ENCODE measurements at places on chromosomes 13 and 19. TPM values are rescaled to one million over a fixed set of nuclear protein-coding genes. Genes with fewer than 3 reads are reported as not detected.

- no peak overlapping the region for H3K27ac ChIP-seq
- no peak for DNase-seq
- H3K27me3 ChIP-seq: no peaks in the 10 kb centered on the region
- no peak overlapping the region for H3K4me3 ChIP-seq
- no peaks in the 10 kb centered on the region for H3K36me3 ChIP-seq
- no peaks in the 10 kb centered on the region for H3K4me1 ChIP-seq
These were observed 27.9 kb downstream of the FLT1 start for GRCh38 chr13:28467034-28467433.

DNA sequence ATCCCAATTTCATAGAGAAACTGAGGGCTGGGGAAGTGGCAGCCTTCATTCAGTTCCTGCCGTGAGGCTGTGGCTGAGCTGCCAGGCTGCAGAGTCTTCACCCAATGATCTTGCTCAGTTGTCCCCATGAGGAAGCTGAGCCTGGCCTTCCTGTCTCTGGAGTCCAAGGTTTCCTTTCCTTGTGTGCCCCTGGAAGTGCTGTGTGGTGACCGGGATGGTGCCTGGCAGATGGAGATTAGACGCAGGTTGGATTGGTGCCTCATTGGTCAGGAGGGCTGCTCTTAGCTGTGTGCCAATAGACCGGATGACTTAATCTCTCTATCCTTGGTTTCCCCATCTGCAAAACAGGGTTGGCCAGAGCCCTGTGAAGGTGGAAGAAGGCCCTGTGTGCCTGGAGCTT lies 24.6 kb downstream of the DNM2 start:
- H3K27ac ChIP-seq: no peak overlapping the region
- no peaks in the 10 kb centered on the region for H3K27me3 ChIP-seq
- DNase-seq: no peak

- no peak overlapping the region for H3K4me3 ChIP-seq
- H3K27me3 ChIP-seq: no peaks in the 10 kb centered on the region
- no peak for DNase-seq
These were observed 59.0 kb upstream of the ZNF726 start for GRCh38 chr19:23855676-23856075.

DNA sequence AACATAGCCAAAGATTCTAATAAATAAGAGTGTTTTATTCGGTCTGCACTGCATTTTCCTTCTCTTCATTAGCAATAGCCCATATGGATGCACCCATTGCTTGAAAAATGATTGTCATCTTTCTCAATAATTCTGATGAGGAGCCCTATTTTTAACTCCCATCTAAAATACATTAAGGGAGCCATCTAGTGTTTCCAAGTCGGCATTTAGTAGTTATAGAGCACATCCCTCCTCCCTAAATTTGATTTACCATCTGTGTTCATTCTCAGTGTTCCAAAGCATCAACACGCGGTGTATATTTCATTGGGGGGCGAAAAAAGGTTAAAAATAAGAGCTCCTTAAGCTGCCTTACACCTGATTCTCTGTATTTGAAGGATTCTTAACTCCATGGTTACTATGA lies 119.2 kb upstream of the IPO5 start:
- H3K27me3 ChIP-seq: no peaks in the 10 kb centered on the region
- H3K27ac ChIP-seq: no peak overlapping the region
- DNase-seq: no peak
- no peaks in the 10 kb centered on the region for H3K4me1 ChIP-seq
- no peak overlapping the region for H3K4me3 ChIP-seq
- H3K36me3 ChIP-seq: no peaks in the 10 kb centered on the region

GRCh38 chr13:114313061-114313860 lies 1.0 kb upstream of the CHAMP1 start:
- no peaks in the 10 kb centered on the region for H3K36me3 ChIP-seq
- H3K27ac ChIP-seq: peak overlapping the region; percentile 97
- peak; percentile 8 for DNase-seq
- peak overlapping the region; percentile 61 for H3K4me3 ChIP-seq

DNA sequence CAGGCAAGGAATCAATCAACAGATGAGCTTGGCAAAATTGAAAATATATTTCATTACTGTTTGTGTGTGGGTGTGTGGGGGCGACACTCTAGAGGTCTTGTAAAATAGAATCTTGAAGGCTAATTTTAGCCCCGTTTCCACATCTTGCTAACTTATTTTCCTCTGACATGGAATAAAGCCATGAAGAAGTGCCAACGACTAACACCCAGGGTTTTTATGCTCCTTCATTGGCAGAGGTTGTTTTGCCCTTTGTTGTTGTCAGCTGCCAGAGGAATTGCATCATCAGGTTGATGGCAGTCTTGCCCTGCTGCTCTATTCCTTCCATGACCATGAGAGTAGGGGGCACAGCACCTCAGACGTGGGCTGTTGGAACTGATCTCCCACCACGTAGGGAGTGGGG lies 30.6 kb upstream of the FAM216B start:
- no peaks in the 10 kb centered on the region for H3K36me3 ChIP-seq
- no peak overlapping the region for H3K27ac ChIP-seq
- H3K4me3 ChIP-seq: no peak overlapping the region
- H3K27me3 ChIP-seq: no peaks in the 10 kb centered on the region

DNA sequence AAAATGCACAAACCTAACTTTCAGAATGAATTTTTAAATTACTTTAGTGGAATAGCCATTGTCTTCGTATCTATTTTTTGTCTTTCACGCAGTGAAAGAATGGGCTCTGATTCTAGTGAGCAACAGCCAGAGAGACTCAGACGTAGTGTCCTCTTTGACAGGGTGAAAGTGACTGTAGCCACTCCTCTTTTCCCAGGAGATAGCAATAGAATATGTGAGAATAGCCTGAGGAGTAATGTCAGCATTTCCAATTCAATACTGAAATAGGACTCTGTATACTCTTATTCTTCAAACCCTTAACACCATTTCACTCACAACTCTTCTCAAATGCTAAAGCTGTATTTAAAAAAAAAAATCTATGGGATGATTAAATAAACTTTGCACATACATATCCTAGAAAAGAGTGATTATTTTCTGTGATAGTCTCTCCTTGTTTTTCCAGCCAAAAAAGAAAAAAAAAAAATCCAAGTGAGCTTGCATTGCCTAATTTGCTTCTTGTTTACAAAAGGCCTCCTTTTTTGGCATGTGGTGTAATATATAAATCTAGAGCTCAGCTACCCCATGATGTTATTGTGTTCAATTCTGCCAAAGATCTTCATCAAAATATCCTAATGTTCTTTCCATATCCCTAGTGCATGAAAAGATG lies 626.1 kb upstream of the SLITRK6 start:
- H3K4me1 ChIP-seq: no peaks in the 10 kb centered on the region
- H3K27me3 ChIP-seq: no peaks in the 10 kb centered on the region
- no peak for DNase-seq

DNA sequence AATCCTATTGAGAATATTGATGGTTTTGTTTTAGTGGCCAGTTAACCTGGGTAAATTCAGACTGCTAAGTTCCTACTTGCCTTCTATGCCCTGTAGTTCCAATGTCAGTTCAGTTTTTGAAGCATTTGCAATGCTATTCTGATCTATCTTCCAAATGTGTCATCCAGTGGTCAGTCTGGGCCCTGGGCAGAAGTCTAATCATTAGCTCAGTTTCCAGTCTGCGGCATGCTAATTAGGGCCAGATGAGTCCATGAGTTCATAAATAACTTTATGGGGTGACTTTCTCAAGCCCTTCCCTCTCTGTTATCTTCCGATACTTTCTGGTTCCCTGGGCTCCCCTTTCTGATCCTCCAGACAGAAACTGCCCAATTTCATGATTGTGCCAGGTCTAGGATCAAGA lies 32.7 kb downstream of the FAM187B start:
- H3K27me3 ChIP-seq: no peaks in the 10 kb centered on the region
- H3K36me3 ChIP-seq: no peaks in the 10 kb centered on the region
- DNase-seq: no peak
- H3K27ac ChIP-seq: no peak overlapping the region
- no peak overlapping the region for H3K4me3 ChIP-seq
- no peaks in the 10 kb centered on the region for H3K4me1 ChIP-seq

DNA sequence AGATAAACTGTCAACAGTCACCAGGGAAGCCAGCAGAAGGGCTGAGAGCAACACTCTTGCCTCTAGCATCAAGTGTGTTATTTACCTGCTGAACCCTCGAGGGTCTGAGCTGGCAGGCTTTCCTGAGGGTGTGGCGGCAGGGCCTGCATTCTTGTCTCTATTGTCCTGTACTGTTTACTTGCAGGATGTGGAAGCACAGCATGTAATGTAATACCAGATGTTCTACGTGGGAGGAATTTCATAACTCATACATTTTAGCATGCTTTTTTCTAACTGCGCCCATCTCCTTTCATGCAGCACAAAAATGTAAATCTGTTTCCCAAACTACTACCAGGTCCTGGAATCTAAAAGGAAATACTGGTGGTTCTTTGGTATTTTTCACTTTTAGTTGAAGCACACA lies 153.1 kb downstream of the RGCC start:
- H3K27me3 ChIP-seq: no peaks in the 10 kb centered on the region
- no peak overlapping the region for H3K27ac ChIP-seq
- no peaks in the 10 kb centered on the region for H3K4me1 ChIP-seq

DNA sequence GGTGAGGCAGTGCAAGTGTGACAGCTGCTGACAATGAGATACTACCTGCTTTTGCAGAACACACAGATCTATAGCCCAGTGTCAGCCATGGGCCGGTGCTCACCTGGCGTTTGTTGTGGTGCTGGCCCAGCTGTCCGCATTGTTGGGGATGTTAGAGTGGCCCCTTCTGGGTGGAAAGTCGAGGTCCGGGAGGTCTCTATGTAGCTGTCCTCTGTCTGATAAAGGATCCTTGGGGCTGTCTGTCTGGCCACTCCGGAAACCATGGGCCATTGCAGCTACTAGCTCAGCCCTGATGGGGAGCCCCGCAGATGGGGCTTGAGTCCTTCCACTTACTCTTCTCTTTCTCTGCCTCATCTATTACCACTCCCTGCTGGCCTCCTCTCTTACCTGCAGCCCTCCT lies 181.5 kb upstream of the TSHZ3 start:
- no peak overlapping the region for H3K4me3 ChIP-seq
- no peak for DNase-seq
- no peak overlapping the region for H3K27ac ChIP-seq
- H3K36me3 ChIP-seq: no peaks in the 10 kb centered on the region
- no peaks in the 10 kb centered on the region for H3K4me1 ChIP-seq
- no peaks in the 10 kb centered on the region for H3K27me3 ChIP-seq

GRCh38 chr13:98263841-98264240 lies 86.8 kb upstream of the RNF113B start:
- DNase-seq: no peak
- H3K36me3 ChIP-seq: no peaks in the 10 kb centered on the region
- H3K4me1 ChIP-seq: no peaks in the 10 kb centered on the region
- no peaks in the 10 kb centered on the region for H3K27me3 ChIP-seq
- no peak overlapping the region for H3K4me3 ChIP-seq
- H3K27ac ChIP-seq: no peak overlapping the region

Gene SHC2
- total RNA-seq: 1.1 TPM

Gene SLC15A1
- 0.80 TPM for total RNA-seq

Gene SUCLA2
- 40.2 TPM for total RNA-seq

Gene CPB2
- 0.05 TPM for total RNA-seq

Gene SAMD1
- 44.9 TPM for total RNA-seq

Gene PIBF1
- 31.1 TPM for total RNA-seq

Gene MIDN
- total RNA-seq: 8.7 TPM

Gene IGFLR1
- total RNA-seq: 12.2 TPM

Gene RNF113B
- total RNA-seq: not detected

All from thymus (tissue), 14 donors.